Heart right ventricle (tissue), 16 donors: ENCODE measurements at places on chromosomes 2 and 18.

- DNase-seq, result no peak
These were observed 363.6 kb upstream of the HS6ST1 start for GRCh38 chr2:128682266-128682665.

- no peak for DNase-seq
These were observed 1.1 kb downstream of the RPL37A start for GRCh38 chr2:216499641-216500218.

GRCh38 chr2:53505826-53506225 is 261.8 kb upstream of the CHAC2 start:
- no peak for DNase-seq

- DNase-seq, result no peak
These were observed 11.3 kb downstream of the BOK start for GRCh38 chr2:241569831-241570281.

GRCh38 chr2:239157269-239157668 is 243.6 kb downstream of the HDAC4 start:
- no peak for DNase-seq
